ENCODE measurements at places on chromosomes 3 and 15.
A peak's percentile ranks its signal among the peaks of the same experiment; 100 is the strongest.

DNA sequence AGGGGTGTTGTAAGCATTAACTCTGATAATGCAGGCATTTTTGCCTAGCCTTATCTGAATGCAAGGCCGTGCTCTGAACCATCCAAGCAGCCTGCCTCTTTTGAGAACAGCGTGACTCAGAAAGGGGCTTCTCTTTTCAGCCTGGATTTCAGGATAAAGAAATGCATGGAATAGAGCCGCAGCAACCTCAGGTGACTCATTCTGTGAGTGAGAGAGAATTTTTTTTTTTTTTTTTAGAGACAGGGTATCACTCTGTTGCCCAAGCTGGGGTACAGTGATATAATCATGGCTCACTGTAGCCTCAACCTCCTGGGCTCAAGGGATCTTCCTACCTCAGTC lies 20.6 kb upstream of the PDE8A start:
- DNase-seq: no peak

DNA sequence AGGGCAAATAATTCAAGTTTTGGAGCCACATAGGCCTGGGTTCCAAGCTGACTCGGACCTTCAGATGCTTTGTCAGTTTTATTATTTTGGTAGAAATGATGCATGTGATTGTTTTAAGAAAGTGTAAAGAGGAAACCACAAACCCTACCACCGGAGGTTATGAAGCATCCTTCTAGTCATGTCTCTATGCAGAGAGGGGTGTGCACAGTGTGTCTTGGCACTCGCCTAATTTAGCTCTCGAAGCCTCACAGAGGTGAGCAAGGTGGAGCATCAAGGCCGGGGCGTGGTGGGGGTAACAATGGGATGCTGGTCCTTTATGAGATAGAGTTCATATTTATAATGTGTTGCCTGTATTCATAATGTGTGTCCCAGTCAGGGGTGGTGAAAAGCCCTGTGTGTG lies 63.7 kb upstream of the SMAD6 start:
- no peak for DNase-seq

DNA sequence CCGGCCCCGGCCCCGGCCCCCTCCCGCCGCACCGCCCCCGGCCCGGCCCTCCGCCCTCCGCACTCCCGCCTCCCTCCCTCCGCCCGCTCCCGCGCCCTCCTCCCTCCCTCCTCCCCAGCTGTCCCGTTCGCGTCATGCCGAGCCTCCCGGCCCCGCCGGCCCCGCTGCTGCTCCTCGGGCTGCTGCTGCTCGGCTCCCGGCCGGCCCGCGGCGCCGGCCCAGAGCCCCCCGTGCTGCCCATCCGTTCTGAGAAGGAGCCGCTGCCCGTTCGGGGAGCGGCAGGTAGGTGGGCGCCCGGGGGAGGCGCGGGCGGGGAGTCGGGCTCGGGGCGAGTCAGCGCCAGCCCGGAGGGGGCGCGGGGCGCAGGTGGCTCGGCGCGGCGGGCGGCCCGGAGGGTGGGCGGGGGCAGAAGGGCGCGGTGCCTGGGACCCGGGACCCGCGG lies 352 bp downstream of the CHRD start:
- DNase-seq: no peak

DNA sequence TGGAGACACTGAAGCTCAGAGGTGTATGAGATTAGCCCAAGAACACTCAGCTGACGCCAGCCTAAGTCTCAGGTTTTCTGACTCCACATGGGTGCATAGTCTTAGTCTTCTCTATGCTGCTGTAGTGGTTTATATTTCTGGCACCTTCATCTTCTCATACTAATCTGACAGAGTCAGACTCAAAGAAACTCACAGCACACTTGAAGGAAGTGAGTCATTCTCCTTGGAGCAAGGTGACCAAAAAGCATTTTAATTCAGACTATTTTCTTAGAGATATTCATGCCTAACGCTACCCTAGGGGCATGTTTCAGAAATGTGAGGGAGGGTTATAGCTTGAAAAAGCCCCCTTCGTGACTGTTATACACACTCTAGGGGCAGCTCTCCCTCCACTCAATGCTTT lies 775.3 kb upstream of the ARPP21 start:
- no peak for DNase-seq

DNA sequence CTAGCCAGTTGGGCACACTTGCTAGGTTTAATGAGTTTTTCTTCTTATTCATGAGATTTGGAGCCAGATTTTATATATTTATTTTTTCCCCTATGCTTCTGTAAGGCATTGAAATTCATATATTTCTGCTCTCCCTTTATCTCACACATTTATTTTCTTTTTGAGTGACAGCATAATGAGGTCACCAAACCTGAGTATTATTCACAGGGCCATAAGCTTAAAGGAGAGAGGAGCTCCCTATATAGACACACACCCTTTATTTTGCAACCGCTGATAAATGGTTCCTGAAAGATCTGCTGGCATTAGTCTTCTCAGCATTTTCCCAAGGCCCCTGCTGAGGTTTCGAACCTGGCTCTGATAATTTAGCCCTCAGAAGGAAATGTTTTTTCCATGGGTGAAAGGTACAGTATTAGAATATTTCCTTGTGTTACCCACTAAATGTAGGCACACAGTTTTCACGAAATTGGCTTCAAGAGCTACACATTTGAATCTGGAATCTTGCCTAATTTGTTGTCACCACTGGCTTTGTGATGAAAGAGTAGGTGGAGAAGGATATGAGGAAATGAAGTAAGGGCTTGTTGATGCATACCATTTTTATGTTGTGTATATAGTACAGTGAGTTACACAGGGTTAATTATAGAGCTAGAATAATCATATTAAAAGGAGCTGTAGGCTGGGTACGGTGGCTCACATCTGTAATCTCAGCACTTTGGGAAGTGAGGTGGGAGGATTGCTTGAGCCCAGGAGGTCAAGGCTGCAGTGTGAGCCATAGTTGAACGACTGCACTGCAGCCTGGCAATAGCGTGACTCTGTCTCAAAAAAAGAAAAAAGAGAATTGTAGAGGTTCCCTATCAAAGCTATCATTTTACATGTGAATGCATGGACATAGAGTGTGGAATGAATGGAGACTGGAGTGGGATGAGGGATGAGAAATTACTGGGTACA lies 6.5 kb downstream of the KLHL18 start:
- no peak for DNase-seq

- no peak for DNase-seq
These were observed 50.4 kb upstream of the LARS2 start for GRCh38 chr3:45337839-45338470.

GRCh38 chr3:161510510-161511260 lies 14.1 kb downstream of the OTOL1 start:
- no peak for DNase-seq

- DNase-seq: no peak
These were observed 3.4 kb upstream of the SEC22A start for GRCh38 chr3:123198372-123198771.

- no peak for DNase-seq
These were observed 159.9 kb upstream of the SLC2A2 start for GRCh38 chr3:171186383-171186782.

DNA sequence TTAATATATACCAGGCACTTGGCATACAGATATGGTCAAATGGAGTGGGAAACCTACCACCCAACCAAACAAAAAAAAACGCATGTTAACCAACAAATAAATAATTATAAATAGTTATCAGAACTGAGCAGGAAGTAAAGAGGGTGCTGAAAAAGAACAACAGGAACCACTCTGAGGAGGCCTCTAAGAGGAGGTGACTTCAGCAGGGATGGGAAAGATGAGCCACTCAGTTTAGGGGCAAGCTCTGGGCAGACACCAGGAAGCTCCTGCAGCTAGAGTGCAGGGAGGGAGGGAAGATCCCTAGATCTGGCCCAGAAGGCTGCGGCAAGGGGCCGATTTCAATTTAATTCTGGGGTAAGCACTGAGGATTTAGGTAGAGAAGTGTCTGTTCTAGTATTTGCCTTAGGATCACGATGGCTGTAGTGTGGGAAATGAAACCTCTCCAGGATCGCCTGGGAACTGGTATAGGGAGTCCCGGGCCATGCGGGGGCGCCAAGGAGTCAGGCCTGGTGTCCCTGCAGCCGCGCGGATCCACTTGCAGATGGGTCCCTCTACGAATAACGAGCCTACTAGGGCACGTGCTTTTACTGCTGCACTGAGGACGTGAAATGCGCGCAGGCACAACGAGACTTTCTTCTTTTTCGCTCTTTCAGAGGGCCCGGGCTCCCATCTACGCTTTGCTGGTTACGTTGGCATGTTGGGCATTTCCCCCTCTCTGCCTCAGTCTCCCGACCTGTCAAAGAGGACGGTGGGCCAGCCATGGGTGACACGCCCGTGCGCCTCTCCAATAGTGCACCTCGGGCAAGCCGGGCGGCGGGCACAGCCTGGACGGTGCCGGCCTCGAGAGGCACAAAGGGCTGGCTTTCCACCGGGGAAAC lies 1.5 kb upstream of the LIMD1 start:
- peak; percentile 92 for DNase-seq

GRCh38 chr3:10519236-10519635 lies 13.8 kb upstream of the ATP2B2 start:
- DNase-seq: no peak

DNA sequence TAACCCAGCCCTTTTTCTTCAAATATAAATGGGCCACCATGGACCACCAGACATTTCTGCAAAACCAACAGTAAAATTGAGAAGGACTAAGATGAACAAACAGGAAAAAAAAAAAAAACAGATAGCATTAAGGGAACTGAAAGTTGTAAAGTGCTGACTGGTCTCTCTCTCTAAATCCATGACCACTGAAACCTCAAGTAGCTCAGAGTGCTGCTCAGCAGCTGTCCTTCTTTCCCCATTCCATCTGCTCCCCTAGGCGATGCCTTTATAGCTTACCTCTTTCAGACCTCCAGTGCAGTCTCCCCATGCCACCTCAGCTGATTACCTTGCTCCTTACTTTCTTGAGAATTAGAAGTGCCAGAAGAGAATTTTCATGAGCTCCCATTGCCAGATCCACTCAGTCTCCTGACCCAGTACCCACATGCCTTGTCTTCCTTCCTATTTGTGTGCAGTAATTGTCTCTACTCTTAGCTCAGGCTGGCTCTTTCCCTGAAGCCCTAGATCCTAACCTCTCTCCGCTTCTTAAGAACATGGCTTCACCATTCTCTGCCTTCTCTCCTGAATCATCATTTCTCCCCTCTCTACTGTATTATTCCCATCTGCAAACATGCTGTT lies 23.9 kb upstream of the XIRP1 start:
- no peak for DNase-seq

DNA sequence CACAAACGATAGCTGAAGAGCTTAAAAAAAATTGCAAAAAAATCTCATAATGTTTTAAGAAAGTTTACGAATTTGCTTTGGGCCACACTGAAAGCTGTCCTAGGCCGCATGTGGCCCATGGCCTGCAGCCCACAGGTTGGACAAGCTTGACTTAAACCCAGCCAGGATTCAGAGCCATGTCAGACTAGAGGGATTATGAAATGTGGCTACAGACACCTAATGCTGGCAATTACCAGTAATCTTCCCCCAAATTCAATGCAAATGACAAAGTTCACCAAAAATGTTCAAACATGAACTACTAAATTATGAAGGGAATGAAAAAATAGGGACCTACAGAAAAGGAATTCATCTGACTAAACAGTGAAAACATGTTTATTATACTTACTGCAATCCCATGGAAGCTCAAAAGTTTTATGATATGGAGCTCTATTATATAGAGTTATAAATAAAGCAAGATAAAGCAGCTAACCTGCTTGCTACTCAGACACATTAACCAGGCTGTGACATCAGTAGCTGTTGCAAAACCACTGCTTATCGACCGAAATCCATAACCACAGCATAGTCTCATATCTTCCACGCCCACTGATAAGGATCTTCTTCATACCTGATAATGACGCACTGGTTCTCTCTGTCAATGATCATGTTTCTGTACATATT lies 49.2 kb downstream of the LDHAL6B start:
- DNase-seq: no peak

GRCh38 chr3:169041677-169042171 lies 621.8 kb downstream of the MECOM start:
- no peak for DNase-seq

- no peak for DNase-seq
These were observed 120.5 kb downstream of the SHQ1 start for GRCh38 chr3:72727726-72728125.

- DNase-seq: no peak
These were observed 15.2 kb downstream of the GNAI2 start for GRCh38 chr3:50251220-50251619.

DNA sequence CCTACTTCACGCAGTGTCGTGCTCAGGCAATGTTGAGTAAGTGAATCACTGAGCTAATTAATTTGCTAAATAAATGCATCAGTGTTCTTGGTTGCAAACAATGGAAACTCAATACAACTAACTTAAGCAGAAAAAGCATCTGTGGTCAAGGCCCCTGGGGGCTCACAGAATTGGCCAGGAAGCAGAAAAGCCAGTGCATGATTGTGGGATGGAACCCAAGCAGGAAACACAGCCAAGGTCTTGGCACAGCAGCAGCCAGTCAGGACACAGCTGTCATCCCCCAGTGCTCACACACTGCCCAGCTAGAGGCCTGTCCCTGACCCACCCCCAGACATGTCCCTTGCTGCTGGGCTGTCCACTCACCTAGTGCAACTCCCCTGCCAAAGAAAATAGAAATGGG lies 85.9 kb downstream of the AQP9 start:
- no peak for DNase-seq

DNA sequence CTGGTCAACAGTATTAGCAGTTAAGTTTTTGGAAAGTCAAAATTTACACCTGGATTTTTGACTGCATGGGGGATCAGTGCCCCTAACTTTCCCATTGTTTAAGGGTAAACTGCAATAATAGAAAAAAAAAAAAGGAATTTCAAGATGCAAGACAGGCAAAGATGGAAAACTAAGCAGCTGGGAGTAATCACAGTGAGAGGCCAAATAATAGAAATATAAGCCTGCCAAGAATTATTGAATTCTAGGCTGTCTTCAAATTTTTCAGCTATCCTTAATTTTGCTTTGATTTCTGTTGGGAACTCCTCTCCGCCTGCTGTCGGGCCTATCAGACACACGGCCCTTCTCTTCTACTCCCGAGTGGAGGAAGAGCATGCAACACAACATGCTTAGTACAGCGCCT lies 215.5 kb upstream of the LMCD1 start:
- DNase-seq: no peak

DNA sequence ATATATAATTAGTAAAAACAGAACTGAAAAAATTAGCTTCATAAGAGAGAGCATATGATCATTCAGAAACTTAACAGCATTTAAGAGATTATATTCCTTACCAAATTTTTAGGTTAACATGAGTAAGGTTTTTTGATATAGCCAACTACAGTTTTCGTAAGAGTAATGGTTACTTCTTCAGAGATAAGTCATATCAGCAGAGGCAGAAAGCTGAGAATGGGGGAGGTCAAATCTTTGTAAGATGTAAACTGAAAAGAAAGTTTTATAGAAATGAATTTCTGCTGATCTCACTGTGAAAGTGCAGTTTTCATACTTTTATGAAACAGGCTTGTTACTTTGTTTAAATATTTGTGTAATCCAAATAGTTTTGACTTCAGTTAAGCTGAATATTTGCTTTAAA lies 193.3 kb downstream of the ZBTB20 start:
- no peak for DNase-seq

- no peak for DNase-seq
These were observed at the start of gene PYGO1 for GRCh38 chr15:55588070-55588814. Gene PYGO1, minus strand, starts transcription at chr15:55588345. Its CDS starts 462 bp downstream, at chr15:55587883.

DNA sequence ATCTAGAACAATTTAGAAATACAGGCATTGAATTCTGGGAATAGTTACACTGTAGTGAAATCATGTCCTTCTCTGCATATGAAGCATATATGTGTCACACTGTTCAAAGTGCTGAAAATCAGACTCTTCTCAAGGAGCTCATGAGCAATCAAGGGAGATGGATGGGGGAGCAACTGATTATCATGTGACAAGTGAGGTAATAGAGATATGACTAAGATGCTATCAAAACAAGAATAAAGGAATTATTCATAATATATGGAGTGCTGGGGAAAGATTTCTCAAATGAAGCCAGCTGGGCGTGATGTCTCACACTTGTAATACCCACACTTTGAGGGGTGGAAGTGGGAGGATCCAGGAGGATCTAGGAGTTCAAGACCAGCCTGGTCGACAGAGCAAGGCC lies 74.9 kb upstream of the CHRNB4 start:
- DNase-seq: no peak
